Activated T-cell treated with anti-CD3 and anti-CD28 coated beads, Interleukin-2, amount 50 U/mL, for 72 hours (primary cell): ENCODE measurements at places on chromosomes 7 and 10.
A peak's percentile ranks its signal among the peaks of the same experiment; 100 is the strongest.

DNA sequence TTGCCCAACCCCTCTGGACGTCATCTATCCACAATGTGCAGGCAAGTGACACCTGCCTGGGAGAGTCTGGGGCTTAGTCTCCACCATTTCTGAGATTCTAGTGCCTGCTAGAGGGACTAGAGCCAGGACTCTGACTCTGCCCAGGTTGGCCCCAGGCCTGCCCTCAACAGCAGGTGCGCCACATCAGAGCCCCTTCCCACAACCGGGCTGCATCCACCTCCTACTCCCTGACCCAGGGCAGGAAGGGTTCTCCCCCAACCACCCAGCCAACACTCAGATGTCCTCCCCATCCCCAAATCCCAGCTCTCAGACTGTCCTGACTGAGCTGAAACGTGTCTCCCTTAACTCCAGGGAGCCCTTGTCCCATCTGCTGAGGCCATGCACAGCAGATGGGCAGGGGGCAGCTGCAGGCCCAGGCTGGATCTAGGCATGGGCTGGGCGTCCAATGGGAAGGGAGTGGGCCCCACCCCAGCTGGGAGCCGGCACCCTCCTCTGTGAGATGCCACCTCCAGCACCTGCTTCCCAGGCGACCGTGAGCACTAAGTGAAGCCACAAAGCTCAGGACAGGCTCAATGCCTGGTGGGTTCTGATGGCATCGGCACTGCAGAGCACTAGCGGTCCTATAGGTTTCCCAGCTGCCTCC lies 49.2 kb downstream of the RASGEF1A start:
- no peak for DNase-seq

GRCh38 chr7:93147363-93147762 lies 822 bp downstream of the SAMD9L start:
- DNase-seq = peak; percentile 22

DNA sequence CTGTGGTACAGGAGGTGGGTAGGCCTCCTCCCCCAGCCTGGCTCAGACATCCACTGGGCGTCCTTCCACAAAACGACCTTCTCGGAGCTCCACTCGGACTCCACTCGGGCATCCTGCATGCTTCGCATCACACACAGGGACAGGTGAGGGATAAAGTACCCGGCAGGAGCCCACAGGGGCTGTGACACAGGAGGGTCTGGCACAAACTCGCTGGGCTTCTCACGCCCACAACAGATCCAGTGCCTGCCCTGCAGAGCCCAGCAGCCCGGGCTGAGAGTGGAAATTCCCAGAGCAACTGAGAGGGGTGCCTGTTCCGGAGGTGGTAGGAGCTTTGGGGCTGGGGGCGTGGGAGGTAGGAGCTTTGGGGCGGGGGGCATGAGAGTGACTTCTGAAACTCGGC lies 108.4 kb downstream of the MKI67 start:
- no peak for DNase-seq

DNA sequence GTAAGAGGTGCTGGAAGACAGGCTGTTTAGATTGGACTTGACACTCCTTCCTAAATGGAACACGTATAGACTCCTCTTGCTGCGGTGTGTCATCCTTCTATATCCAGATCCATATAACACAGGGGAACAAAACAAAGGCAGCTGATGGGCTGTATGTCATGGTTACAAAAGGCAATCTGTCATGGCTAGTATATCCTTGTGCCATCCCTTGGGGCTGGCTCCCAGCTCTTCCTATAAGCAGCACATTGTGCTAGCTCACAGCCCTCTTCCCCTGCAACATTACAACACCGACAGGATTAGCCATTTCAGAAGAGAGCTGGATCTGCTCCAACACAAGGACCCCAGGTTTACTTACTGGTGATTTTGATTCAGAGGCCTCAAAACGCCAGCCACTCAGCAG lies 15.3 kb downstream of the LIPK start:
- DNase-seq = no peak

DNA sequence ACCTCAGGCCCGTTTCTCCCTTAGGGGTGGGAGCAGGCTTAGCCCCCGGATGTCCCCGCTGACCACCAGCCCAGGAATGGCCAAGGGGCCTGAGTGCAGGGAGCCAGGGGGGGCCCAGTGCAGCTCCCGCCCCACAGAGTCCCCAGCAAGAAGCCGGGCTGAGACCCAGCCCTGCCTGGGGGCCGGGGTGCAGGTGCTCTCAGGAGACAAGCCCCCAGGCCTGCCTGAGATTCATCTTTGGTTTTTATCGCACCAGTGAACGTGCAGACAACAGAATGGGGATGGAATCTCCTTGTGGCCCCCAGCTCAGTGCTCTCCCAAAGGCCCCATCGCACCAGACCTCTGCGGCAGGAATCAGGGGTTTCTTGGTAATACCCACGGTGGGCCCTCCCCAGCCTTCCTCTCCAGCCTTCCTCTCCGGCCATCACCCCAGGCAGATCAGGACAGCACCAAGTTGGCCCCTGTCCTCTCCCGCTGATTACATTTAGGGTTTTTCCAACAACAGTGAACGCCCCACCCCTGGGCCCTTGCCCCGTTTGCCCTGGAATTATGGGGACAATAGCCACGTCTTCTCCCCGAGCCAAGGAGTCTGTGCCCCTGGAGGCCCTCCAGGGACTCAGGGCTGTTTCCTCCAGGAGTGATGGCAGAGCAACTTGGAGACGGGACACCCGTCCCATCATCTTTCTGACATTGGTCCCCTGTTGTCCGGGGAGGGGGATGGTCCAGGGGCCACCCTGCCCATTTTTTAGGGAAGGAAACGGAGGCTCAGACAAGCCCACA lies 22.4 kb downstream of the ADAP1 start:
- peak; percentile 1 for DNase-seq

DNA sequence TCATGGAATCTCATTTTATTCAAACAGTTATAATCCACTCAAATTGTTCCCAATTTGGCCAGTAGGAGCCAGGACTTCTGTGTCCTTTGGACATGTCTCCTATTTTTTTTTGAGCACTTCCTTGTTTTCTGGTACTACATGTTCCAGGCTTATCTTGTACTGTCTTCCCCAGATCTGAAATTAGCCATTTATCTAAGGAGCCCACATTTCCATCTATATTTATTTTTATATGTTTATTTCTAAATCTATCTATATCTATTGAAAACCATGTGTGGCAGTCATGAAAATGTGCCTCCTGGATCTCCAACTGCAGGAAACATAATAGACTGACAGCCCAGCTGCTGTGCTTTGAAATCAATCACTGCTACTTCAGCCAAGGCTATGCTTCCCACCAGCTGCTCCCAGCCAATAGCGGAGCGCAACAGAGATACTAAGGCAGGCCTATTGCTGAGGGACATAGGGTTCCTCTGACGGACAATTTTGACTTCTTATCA lies 147.1 kb downstream of the LRRC4 start:
- DNase-seq = no peak

DNA sequence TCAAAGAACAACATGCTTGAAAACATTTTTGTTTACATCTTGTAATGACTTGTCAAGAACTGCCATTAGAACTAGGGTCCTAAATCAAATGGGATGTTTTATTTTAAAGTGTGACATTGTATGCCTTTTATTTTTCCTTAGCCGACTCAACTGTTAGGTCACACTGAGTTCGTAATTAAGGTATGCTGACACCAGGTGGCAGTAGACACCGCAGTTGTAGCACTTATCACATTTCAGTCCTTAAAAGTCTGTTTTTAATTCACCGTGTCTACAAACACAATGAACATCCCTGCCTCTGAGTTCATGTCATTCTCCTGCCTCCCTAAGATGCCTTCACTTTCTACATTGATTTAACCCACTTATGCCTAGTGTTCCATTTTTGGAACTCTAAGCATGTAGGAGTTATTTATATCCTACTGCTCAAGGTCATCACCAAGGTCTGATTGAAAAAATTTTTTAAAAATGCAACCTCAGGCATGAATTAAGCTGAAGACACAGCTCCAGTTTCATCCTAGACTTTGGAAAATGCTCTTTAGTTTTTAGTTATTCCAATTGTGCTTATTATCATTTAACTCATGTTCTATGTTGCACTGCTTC lies 186.1 kb downstream of the BMPER start:
- peak; percentile 1 for DNase-seq

DNA sequence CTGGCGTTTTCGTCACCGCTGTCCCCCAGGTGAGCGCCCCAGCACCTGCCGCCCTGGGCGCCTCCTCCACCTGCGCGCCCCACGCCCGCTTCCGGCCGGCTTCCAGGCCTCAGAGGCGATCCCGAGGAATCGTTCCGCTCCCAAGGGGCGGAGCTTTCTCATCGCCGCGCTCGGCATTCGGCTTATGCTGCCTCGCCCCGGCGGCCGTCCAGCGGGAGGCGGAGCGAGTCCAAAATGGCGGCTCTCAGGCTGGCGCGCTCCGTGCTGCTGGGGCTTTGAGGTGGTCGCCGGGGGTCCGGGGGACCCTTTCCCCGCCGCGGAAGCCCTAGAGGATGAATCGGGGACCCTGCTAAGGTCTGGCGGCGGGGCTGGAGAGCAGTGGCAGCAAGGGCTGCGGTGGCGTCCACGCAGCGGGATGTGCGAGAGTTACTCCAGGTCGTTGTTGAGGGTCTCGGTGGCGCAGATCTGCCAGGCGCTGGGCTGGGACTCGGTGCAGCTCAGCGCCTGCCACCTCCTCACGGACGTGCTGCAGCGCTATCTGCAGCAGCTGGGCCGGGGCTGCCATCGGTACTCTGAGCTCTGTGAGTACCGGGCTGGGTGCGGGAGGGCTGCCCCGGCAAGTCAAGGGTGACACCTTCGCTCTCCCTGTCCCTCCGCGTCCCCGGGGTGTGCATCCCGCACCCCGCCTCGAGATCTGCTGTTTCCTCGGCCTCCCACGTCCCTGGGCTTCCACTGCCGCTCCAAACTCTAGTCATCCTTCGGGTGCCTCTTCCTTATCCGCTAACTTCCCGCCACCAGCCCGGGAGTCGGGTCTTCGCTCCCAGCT lies at the start of gene TAF3:
TAF3 (plus strand) TSS at position 211 of the 826 bp plus-strand sequence; CDS start at position 416, 205 bp downstream.
- DNase-seq = peak; percentile 94

- DNase-seq = no peak
These were observed 22.4 kb downstream of the BRI3 start for GRCh38 chr7:98303906-98304305.
